Chondrocyte (in vitro differentiated cells): ENCODE measurements at places on chromosomes 5 and 9.

GRCh38 chr5:143239882-143240518 is 163.5 kb downstream of the NR3C1 start:
- DNase-seq: no peak

DNA sequence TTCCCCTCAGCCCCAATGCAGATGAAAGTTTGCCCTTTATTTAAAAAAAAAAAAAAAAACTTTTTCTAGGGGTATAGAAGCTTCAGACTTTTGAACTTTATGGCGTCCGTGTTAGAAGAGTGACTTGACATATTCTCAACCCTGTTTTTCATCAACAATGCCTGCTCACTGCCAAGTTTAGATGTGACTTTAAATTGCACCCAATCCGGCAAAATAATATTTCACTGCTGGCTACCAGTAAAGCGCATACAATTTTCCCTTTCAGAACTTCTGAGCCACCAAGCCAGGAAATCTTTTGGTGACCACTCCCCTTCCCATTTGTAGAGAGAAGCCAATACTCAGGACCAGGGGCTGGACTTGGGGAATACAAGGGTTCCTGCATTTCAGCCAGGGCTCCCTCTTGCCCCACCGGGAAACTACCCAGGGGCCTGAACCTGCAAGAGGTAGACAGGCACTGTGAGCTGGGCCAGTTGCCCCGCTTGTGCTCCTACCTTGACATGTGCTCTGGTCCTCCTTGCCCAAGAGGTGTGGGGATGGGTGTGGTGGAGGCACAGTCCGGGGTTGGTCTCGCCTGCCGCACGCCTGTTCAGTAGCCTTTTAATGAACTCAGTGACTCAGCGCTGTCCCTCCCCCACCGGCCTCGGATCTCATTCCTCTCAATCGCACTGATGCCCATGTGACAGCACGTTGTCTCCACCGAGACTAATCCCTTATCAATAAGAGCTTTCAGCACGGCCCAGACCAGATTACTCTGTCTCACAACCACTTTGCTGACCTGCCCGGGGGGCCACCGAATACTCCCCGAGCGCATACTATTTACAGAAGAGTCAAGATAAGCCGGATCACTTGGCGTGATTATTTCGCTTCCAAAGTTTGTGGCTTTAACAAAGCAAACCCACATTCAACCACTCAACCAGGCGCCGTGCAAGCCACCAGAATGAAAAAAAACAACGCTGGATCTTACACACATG is 226.4 kb downstream of the DCP2 start:
- DNase-seq: no peak

GRCh38 chr5:135850671-135851070 is 16.2 kb downstream of the SLC25A48 start:
- no peak for DNase-seq

DNA sequence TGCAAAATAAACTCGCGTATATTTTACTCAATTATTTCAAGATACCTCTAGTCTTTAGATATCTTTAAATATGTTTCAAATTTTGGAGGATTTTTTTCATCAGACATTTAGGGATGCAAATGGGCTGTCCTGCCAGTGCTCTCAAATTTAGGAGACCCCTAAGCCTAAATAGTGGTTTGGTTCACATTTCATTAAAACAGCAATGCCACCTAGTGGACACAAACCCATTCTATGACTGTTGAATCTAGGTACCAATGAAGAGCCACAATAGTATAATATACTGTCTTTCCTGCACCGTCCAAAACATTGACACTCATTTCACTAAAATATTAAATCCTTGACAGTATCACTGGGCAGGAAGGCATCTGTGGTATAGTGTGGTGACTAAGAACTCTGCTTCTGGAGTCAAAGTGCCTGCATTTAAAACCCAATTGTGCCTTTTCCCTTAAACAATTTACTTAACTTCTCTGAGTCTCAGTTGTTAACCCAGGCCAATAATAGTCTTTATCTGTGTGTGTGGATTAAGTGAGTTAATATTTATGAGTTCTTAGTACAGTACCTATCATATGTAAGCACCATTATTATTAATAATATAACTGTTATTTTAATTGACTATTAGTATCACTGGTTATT is 148.0 kb downstream of the RORB start:
- no peak for DNase-seq
